ENCODE measurements at places on chromosomes 1 and 21. TPM values are rescaled to one million over a fixed set of nuclear protein-coding genes. Genes with fewer than 3 reads are reported as not detected.

- DNase-seq, result no peak
Observed at GRCh38 chr1:70863239-70863638, 184.4 kb downstream of the PTGER3 start.

DNA sequence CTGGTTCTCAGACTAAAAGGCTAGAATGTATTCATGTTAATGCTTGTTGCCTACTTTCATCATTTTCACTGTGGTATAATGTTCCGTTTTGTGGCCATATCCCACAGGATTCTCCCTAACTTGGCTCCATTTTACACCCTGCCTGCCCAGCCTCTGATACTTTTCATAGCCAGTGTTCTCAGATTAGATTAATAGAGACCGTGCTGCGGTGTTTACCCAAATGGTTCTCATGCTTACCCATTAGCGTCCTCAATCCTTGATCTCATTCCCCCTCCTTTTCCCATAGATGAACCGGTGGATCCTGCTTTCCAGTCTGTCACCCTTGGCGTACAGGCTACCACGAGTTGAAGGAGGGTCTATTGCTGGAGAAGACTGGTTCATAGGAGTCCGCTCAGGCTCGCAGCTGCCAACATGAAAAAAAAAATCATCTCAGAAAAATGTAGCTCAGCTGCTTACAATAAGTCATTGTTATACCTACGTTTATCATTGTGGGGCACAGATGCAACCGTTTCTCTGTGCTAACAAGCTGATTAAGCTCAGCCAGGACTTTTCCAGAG lies 78.7 kb downstream of the SETD4 start:
- no peak for DNase-seq

- DNase-seq, result peak; percentile 33
Observed at GRCh38 chr1:244964112-244964971, 100.0 kb upstream of the HNRNPU start.

GRCh38 chr1:93595266-93595665 lies 86.4 kb downstream of the BCAR3 start:
- no peak for DNase-seq

DNA sequence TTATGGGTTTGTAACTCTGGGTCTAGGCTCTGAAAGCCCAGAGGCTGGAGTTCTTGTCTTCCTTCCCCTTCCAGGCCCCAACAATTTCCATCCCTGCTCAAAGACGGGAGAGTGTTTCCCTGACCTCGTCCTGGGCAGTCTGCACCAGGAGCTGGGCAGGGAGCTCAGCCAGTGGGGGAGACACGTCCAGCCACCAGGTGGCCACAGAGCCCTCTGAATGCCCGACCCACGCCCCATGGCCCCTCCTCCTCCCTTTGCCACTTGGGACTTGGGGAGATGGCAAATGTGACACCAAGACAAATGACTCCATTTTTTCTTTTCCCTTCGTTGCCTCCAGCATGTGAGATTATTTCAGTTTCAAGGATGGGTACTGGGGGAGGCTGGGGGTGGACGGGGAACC lies 159.9 kb upstream of the AJAP1 start:
- no peak for DNase-seq

GRCh38 chr1:69833536-69833935 lies 265.8 kb downstream of the LRRC7 start:
- no peak for DNase-seq

DNA sequence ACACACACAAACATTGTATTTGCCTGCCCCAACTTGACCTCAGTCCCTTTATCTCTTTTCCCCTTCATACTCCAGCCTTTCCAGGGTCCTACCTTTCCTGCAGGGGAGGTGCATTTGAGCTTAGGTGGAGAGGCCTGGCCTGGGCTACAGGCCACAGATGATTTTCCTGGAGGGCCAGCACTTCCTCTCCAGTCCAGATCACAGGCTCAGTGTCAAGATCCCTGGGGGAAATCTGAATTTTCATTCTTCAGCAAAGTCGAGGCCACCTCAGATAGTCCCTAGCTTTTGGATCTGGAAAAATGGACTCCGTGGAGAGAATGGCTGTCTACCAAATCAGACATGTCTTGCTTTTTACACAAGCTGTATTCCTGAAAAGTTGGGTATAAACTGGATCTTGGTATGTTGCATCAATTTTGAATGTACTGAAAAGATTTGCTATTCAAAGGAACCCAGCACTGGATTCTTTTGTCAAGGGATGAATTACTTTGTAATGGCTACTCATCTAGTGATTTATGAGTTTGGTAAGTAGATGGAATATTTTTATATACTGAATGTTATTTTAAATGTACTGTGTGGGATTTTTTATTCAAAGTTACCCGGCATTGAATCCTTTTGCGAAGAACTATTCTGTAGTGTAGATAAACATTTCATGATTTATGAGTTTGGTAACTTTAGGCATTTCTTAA lies 78.7 kb downstream of the DDR2 start:
- no peak for DNase-seq

DNA sequence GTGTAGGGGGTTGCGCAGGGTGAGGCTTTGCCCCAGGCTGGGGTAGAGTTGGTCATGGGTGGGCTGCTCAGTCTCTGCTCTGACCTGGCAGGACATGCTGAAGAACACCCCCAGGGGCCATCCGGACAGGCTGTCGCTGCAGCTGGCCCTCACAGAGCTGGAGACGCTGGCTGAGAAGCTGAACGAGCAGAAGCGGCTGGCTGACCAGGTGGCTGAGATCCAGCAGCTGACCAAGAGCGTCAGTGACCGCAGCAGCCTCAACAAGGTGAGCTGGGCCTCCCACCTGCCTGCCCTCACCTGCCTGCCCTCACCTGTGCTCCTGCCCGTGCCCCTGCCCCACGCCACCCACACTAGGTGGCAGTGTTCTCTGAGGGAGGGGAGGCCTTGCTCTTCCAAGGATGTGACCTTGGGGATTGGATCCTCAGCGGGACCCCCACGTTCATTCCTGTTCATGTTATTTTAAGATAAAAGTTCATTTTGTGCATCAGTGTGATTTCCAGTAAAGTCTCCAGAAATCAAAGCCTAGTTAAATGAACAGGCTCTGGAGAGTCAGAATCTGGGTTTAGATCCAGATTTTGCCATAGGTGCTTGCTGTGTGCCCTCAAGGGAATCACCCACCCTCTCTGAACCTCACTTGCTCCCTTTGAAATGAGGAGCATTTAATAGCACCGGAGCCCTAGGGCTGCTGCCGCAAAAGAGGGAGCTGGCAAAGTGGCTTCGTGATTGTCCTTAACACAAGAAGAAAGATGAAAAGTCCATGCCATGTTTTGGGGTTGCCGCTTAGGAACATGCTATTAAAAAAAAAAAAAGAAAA lies 87.9 kb downstream of the ARHGEF10L start:
- DNase-seq, result no peak

DNA sequence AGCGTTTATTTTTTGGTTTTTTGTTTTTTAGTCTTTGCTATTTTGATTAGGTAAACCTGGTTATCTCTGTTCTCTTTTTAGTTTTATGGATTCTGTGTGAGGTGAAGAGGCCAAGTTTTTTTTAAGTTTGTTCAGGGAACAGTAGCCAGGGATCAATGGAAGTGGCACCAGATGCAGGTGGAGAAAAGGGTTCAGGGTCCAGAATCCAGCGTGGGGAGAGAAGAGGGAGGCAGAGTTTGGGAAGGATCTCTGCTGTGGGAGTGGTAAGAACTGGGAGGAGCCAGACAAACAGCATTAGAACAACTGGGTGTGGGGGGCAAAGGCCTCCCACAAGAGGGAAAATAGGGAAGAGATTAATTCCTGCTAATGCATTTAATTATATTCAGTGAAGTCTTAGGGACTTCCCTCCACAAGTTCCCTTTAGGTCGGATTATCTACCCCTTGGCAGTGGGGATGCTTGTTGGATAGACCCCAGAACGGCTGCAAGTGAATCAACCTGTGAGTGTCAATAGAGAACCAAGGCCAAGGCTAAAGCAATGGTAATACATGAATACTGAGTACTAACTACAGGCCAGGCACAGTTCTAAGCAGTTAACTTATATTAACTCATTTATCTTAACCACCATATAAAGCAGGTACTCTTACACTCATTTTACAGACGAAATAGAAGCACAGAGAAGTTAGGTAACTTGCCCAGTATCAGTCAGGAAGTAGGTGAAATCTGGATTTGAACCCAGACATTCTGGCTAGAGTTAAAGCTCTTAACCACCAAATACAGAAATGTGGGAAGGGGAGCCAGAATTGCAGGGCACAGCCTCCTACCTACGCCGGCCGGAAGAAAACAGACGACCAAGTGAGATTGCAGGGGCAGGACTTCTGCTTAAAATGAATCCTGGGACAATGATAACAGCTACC lies 498 bp downstream of the GNAT2 start:
- DNase-seq, result no peak

Gene POU3F1
- total RNA-seq, result 0.32 TPM

Gene ABCG1
- total RNA-seq, result 12.7 TPM
